Astrocyte (in vitro differentiated cells and primary cell): ENCODE measurements at places on chromosomes 1 and 21. TPM values are rescaled to one million over a fixed set of nuclear protein-coding genes. Genes with fewer than 3 reads are reported as not detected.

Gene PGLYRP4
- total RNA-seq = not detected in 2 replicates

GRCh38 chr1:169517558-169518186, 31.9 kb upstream of the SLC19A2 start:
- DNase-seq = no peak

Gene P3H1
- 277 and 351 TPM in 2 replicates for total RNA-seq

- DNase-seq = no peak
Observed at GRCh38 chr1:51829058-51829457, 49.5 kb downstream of the NRDC start.

Gene FAF1
- 34.1 and 35.4 TPM in 2 replicates for total RNA-seq

GRCh38 chr1:146013559-146013922, 8.0 kb downstream of the HJV start:
- no peak for DNase-seq
